Activated T-cell treated with anti-CD3 and anti-CD28 coated beads for 48 hours (primary cell): ENCODE measurements at places on chromosomes 1 and 21.

- peak; percentile 51 for DNase-seq
Measured at GRCh38 chr1:101288491-101288944, 51.7 kb downstream of the S1PR1 start.

GRCh38 chr1:64505232-64505943, 35.5 kb downstream of the CACHD1 start:
- peak; percentile 36 for DNase-seq

DNA sequence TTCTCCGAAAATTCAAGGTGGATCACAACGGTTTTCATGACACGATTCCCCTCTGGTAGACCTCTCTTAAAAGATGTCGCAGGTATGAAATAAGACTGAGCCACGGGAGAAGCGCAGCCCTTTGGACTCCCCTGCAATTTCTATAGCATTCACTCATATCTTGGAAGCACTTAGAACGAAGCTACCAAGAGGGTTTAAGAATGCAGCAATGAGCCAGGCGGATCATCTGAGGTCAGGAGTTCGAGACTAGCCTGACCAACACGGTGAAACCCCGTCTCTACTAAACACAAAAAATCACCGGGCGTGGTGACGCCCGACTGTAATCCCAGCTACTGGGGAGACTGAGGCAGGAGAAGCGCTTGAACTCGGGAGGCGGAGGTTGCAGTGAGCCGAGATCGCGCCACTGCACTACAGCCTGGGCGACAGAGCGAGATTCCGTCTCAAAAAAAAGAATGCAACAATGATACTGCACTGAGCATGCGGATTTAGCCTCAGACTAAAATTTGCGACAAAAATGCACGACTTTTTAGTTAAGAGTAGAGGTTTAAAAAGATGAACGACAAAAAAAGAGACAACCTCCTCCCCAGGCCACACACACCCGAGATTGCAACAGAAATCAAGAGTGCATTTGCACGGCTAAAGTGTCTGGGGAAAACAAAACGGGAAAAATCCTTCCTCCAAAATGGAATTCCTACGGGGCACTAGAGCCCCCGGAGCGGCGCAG, 743 bp downstream of the TOMM20 start:
- no peak for DNase-seq

GRCh38 chr1:114756009-114756892, 1.5 kb downstream of the CSDE1 start:
- no peak for DNase-seq

- DNase-seq: peak; percentile 51
Measured at GRCh38 chr1:160070243-160071163, 543 bp upstream of the KCNJ10 start.

DNA sequence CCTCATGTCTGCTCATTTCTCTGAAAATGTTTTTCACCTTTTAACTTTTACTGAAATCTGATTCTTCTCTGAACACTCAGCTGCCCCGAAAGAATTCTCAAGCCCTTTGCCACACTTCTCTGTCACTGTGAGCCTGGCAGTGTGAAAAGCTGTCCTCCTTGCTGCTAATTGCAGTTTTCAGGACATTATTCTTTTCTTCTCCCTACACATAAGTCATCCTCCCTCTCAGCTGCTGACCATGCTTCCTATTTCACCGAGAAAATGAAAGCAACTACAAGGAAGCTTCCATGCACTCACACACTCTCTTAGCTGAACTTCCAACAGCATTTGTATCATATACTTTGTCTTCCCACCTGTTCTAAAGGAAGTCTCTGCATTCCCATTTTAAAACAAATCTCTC, 15.8 kb downstream of the OLFM3 start:
- DNase-seq: no peak

DNA sequence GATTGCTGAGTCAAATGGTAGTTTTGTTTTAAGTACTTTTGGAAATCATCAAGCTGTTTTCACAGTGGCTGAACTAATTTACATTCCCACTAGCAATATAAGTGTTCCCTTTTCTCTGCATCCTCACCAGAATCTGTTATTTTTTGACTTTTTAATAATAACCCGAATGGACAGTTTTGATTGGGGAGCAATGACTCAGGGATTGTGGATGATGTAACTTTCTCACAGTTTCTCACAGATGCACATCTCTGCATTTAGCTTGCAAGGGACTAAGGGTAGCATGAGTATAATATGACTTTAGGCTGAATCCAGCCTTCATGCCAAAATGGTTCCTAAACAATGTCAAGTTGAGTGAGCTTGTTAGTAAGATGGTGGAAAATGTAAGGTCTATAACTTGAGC, 90.2 kb downstream of the C4BPA start:
- no peak for DNase-seq

DNA sequence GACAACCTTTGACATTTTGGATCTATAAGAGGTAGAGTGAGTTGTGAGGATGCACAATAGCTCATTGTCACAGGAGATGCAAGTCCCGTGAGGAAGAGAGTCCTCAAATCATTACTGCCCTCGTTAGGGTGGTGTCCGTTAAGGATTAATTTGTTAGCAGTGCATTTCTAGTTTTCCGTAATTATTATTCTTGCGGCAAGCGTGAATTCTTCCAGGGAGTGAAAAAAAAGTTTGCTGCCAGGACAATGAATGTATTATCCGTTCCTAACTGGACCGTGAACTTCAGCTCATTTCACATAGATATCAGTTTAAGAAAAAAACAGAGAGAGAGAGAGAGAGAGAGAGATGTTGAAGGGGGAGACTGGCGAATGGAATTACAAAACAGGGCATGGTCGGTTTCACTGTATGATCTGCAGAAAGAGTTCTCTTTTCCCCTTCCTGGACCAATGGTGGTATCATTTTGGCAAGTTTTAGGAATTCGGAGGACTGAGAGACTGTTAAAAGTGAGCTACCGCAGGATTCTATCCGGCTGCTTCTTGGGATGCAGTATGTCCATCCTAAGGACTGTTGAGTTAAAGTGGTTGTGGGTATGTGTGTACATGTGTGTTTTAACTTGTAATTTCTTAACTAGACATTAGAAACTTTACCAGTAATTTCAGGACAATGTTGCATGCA, 216.0 kb upstream of the NFIA start:
- DNase-seq: no peak

GRCh38 chr1:75937034-75937433, 4.8 kb upstream of the ASB17 start:
- DNase-seq: no peak

GRCh38 chr1:118984722-118985639, 3.2 kb downstream of the TBX15 start:
- no peak for DNase-seq

GRCh38 chr1:61182049-61182448, 99.7 kb downstream of the NFIA start:
- DNase-seq: no peak

DNA sequence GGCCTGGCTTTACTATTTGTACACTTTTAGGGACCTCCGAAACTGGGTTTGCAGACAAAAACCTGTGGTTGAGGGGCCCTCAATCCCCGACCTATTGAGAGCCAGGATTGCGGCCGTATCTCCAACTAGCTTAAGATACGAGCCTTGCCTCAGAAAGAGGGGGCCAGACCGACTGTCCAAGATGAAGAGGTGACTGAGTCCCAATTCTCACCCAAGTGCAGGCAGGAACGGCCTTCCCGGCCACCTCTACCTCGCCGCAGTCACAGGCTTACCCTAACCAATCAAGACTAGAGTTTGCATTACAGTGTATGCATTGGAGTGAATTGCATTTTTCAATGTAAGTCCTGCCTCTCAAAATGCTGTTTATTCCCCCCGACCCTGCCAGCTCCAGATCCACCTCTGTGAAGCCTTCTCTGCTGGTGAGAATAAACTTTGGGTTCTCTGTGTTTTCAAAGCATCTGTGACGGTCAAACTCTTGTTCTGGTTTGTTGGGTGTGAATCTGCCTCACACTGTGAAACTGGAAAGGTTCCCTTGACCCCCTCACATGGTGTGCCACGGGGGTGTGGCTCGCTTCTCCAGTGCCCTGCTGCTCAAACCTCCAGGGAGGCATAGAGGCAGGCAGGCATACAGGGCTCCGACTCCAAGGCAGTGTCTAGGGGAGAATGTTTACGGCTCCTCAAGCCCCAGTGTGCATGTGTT, 62.2 kb upstream of the WLS start:
- DNase-seq: no peak

DNA sequence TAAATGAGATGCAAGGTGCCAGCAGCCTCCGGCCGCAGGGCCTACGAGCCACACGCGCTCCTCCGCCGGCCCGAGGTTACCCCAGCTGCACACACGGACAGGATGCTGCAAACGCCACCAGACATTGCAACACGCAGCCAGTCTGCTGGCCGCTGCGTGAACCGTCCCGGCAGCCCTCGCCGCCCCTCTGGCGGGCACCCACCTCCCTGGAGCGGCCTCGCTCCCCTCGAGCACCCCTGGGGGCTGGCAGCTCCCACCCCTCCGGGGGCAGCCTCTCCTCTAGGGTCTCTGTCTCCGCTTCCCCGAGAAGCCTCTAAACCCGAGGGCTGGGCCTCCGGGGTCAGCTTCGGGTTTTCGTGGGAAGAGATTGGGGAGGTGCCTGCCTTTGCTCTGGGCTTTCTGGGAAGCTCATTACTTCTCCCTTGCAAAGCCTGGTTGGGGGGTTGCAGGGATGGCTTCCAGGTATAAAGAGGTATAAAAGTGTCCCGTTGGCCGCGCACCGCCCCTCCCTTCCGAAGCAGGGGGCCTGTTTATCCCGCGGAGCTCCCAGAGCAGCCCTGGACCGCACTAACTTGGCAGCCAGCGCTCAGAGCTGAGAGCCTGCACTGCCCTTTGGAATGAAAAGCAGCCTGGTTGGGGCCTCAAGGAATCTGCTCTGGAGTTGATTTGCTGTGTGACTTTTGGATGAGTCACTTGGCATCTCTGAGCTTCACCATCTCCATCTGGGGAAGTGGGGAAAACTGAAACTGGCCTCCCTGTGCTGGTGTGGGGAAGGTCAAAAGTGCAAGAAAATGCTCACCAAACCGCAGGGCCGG, 21.8 kb downstream of the DHRS3 start:
- no peak for DNase-seq

DNA sequence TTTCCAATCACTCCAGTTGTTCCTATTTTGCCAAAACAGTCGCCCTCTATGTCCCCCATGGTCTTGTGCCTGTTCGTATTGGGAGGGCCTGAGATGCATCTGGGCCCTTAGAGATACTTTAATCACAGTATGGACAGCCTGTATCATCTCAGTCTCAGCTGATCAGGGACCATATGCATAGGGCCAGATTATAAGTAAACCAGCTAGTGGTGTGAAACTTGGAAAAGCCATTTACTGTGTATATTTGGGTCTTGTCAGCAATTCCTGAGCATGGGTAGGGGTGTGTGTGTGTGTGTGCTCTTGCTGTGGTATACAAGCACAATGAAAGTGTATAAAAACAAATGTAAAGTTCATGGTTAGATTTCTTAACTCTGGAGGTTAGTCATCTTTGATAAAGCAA, 22.8 kb downstream of the SH3BGR start:
- DNase-seq: no peak
